ENCODE measurements at places on chromosomes 7 and 10. TPM values are rescaled to one million over a fixed set of nuclear protein-coding genes. Genes with fewer than 3 reads are reported as not detected.

GRCh38 chr7:95871075-95871848, 98.9 kb downstream of the DYNC1I1 start:
- no peaks in the 10 kb centered on the region for H3K36me3 ChIP-seq
- H3K27me3 ChIP-seq = no peaks in the 10 kb centered on the region
- no peak for DNase-seq
- H3K27ac ChIP-seq = no peak overlapping the region
- no peaks in the 10 kb centered on the region for H3K4me1 ChIP-seq

- peak overlapping the region; percentile 96 for H3K27ac ChIP-seq
- no peaks in the 10 kb centered on the region for H3K27me3 ChIP-seq
- peaks cover 70% of the 10 kb centered on the region for H3K36me3 ChIP-seq
Observed at GRCh38 chr10:3782146-3782450, 2.9 kb downstream of the KLF6 start.

DNA sequence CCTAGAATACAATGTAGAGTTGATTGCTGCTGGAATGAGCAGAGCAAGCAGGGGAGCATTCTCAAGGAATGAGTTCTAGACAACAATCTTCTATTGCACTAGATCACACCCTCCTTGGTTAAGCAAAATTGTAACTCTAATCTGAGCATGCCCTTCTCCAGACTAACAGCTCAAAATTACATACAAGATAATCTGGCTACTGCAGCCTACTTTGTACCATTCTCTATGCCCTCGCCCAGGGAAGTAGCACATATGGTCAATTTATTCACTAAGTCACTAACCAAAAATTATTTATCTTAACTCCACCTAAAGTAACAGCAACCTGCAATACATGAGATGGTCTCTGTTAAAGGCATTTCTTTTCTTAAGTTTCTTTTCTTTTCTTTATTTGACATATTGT, 42.5 kb upstream of the KCTD7 start:
- no peak overlapping the region for H3K27ac ChIP-seq
- no peaks in the 10 kb centered on the region for H3K27me3 ChIP-seq
- peaks cover 58% of the 10 kb centered on the region for H3K4me1 ChIP-seq
- peaks cover 16% of the 10 kb centered on the region for H3K36me3 ChIP-seq
- H3K4me3 ChIP-seq = no peak overlapping the region

DNA sequence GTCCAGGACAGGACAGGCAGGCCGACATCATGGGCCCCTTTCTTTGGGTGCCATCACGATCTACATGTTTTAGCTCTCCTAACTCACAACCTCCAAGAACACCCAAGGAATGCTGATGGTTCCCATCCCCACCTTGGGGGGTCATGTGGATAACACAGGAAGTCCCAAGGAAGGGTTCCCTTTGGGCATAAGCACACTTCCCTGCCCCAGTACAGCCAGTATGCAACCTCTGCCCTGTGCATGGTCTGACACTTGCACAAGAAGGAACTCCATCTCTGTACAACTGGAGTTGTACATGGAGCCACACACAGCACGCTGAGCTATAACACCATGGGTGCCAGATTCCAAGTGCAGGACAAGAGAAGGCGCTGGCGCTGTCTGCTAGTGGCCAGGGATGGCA, 11.0 kb downstream of the MAT1A start:
- H3K4me3 ChIP-seq = no peak overlapping the region
- no peaks in the 10 kb centered on the region for H3K36me3 ChIP-seq
- DNase-seq = no peak
- H3K4me1 ChIP-seq = no peaks in the 10 kb centered on the region

- H3K27me3 ChIP-seq = no peaks in the 10 kb centered on the region
- no peak for DNase-seq
- H3K4me3 ChIP-seq = no peak overlapping the region
- H3K4me1 ChIP-seq = no peaks in the 10 kb centered on the region
Observed at GRCh38 chr7:70884440-70884764, 247.5 kb upstream of the GALNT17 start.

- DNase-seq = no peak
- H3K4me3 ChIP-seq = no peak overlapping the region
- no peaks in the 10 kb centered on the region for H3K4me1 ChIP-seq
- no peak overlapping the region for H3K27ac ChIP-seq
Observed at GRCh38 chr10:17474595-17475323, 20.4 kb upstream of the ST8SIA6 start.

DNA sequence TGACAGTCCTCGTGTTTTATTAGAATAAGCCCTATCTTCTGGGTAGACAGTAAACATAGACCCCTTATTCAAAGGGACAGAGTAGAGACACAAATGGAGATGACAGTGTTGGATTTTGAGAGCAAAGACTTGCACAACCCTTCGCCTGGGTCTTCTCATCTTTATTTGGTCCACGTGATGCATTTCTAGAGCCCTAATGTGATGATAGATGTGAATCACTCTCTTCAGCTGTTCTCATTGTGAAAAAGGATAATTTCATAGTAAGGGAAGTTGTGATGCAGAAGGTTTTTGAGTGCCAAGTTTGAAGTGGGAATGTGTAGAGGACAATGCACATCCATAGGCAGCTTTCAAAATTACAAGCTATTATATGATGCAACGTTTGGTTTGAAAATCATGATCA, 86.3 kb downstream of the CREB5 start:
- DNase-seq = no peak
- H3K4me3 ChIP-seq = no peak overlapping the region

DNA sequence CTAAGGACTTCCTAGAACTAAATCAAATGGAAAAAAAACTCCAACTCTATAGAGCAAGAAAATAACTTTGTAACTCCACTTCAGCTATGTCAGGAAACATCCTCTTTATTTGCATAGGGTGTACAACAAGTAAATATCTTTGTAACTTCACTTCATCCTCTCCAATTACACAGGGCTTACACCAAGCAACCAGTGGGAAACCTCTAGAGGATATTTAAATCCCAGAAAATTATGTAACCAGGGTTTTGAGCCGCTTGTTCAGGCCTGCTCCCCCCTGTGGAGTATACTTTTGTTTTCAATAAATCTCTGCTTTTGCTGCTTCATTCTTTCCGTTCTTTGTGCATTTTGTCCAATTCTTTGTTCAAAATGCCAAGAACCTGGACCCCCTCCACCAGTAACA, 22.2 kb downstream of the LIPJ start:
- H3K4me3 ChIP-seq = no peak overlapping the region
- no peak for DNase-seq
- no peaks in the 10 kb centered on the region for H3K4me1 ChIP-seq
- no peak overlapping the region for H3K27ac ChIP-seq

GRCh38 chr7:149239345-149240143, at the start of gene ZNF212:
Gene ZNF212 (plus strand): TSS chr7:149239651. CDS start chr7:149239779, 128 bp downstream.
- H3K36me3 ChIP-seq = peaks cover 9% of the 10 kb centered on the region
- peak within 1 kb of the TSS; percentile 81 for H3K27ac ChIP-seq
- peaks cover 27% of the 10 kb centered on the region for H3K4me1 ChIP-seq
- peak; percentile 84 for DNase-seq

DNA sequence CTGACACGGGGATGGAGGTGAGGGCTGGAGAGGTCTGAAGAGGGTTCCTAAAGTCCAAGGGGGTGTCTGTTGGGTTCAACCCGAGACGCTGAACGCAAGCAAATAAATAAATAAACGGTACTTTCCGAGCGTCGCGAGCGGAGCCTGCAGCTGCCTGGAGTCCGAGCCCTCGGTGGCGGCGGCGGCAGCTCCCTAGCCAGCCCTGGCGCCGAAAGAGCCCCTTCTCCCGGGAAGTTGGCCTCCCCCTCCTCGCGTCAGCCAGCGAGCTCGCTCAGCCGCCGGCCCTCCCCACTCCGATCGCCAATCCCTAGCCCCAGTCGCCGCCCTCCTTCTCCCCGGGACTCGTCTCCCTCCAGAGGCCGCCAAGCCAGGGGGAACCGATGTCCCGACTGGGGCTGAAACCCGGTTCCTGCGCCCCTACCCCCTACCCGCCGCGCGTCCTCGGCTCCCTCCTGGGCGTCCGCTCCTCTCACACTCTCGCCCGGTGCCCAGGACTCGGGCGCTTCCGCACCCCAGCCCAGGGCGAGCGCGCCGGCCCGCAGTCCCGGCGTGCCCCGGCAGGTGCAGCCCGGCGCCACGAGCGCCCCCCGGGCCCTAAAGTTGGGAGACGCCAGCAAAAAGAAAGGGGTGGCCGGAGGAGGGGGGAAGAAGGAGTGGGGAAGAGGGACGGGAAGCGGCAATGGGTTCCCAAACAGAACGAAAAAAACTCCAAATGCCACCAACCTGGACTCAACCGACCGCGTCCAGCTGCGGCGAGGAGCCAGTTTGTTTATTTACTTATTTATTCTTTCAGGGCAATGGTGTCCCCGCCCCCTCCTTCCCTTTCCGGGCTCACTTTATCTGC, at the start of gene GFRA1:
Gene GFRA1 (minus strand): TSS at position 767 of the 844 bp plus-strand sequence. CDS start 1,177 bp downstream, outside the sequence.
- H3K27ac ChIP-seq = peak within 1 kb of the TSS; percentile 51
- H3K27me3 ChIP-seq = peaks cover 67% of the 10 kb centered on the region
- H3K4me1 ChIP-seq = peaks cover 10% of the 10 kb centered on the region
- DNase-seq = no peak
- H3K36me3 ChIP-seq = no peaks in the 10 kb centered on the region

DNA sequence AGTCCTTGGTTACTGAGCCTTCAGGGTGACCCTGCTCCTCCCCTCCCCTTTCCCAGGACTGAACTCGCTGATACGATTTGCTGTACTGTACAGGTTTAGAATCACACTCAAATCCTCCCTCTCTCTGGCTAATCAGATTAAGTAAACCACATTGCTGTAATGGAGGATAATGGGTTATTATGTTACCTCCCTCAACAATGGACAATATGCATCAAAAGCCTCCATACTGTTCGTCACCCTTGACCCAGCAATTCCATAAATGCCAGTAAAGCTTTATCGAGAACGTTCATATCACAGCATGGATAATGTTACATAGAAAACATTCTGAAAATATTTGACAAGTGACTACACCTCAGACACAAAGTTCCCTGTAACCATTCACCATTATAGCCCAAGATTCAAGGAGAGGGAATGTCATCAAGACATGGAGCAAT, 61.7 kb downstream of the FAM107B start:
- no peak overlapping the region for H3K27ac ChIP-seq
- H3K4me1 ChIP-seq = no peaks in the 10 kb centered on the region
- DNase-seq = no peak
- H3K4me3 ChIP-seq = no peak overlapping the region
- no peaks in the 10 kb centered on the region for H3K27me3 ChIP-seq

DNA sequence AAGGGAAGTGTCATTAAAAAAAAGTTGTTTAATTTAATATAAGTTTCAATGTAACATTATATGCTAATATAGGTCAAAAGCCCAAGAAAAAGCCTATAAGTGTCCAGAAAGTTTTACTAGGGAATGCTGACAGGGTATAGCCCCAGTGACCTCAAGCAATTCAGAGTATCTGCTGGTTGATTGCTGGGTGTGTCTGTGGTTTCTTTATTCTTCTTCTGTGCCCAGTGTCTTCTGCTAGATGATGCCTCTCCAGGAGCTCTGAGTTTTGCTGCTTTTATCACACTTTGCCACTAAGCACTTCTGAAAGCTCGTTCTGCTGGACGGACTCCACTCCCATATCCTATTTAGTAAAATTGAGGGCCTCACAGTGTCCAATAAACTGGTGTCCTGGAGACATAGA, 212.2 kb upstream of the NRG3 start:
- DNase-seq = no peak
- no peaks in the 10 kb centered on the region for H3K4me1 ChIP-seq
- H3K4me3 ChIP-seq = no peak overlapping the region
- H3K27me3 ChIP-seq = no peaks in the 10 kb centered on the region
- H3K36me3 ChIP-seq = no peaks in the 10 kb centered on the region

DNA sequence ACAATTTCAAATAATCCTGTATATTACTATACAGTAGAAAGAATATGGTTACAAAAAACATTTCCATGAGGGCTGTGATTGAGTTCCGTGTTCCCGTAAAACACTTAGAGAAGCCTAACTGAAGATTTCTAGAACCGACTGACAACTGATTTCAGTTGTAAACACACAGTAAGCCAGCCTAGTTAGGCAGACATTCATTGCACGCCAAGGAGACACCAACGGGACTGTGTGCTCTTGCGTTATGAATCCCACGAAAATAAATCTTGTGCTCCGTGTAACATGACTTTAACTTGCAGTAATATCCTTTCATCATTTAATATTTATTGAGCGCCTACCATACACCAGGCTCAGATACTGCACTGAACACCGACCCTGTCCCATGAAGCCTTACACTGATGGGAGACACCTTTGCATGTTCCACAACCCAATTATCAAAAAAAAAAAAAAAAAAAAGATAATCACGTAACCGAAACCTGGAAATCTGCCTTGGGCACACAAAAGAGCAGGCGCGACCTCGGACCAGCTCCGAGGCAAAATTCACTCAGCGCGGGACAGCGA, 420 bp upstream of the KLHL7 start:
- peaks cover 1% of the 10 kb centered on the region for H3K27me3 ChIP-seq
- H3K27ac ChIP-seq = peak overlapping the region; percentile 96
- DNase-seq = no peak
- peak overlapping the region; percentile 94 for H3K4me3 ChIP-seq

GRCh38 chr7:38122501-38122900, 55.5 kb upstream of the STARD3NL start:
- peaks cover 9% of the 10 kb centered on the region for H3K27me3 ChIP-seq
- H3K4me1 ChIP-seq = no peaks in the 10 kb centered on the region
- no peak for DNase-seq
- no peak overlapping the region for H3K4me3 ChIP-seq
- H3K27ac ChIP-seq = no peak overlapping the region

GRCh38 chr10:46251857-46252847, 34.6 kb upstream of the ANTXRL start:
- no peak overlapping the region for H3K27ac ChIP-seq
- no peak overlapping the region for H3K4me3 ChIP-seq
- no peaks in the 10 kb centered on the region for H3K27me3 ChIP-seq
- peaks cover 5% of the 10 kb centered on the region for H3K4me1 ChIP-seq

- no peak overlapping the region for H3K4me3 ChIP-seq
- peaks cover 56% of the 10 kb centered on the region for H3K4me1 ChIP-seq
- H3K27me3 ChIP-seq = no peaks in the 10 kb centered on the region
- peak; percentile 15 for DNase-seq
- H3K27ac ChIP-seq = peak overlapping the region; percentile 91
Observed at GRCh38 chr10:72564596-72564995, 61.3 kb downstream of the MICU1 start.

The CCDC146 gene
- total RNA-seq = 1.2 TPM

The TSPAN12 gene
- not detected for total RNA-seq

The DPP6 gene
- not detected for total RNA-seq

The GBX1 gene
- total RNA-seq = not detected

Data from activated T-helper 1 cell treated with anti-CD3 and anti-CD28 coated beads, Interleukin-12 subunit alpha, Interleukin-12 subunit beta, Interleukin-2, Interleukin-4 antibody, amounts not matched to agents 30 ng/mL and 10 ng/mL and 1 ng/mL, durations not matched to agents 14 hours and 24 hours and 36 hours (primary cell).